Activated CD4-positive, CD25-positive, alpha-beta regulatory T cell treated with anti-CD3 and anti-CD28 coated beads, Interleukin-2, amount 50 U/mL, for 24 hours (primary cell): ENCODE measurements at places on chromosomes 7 and 10.

GRCh38 chr10:14253079-14253478 is 77.6 kb downstream of the FRMD4A start:
- ATAC-seq: no peak

GRCh38 chr7:30805931-30806330 is 34.7 kb downstream of the MINDY4 start:
- ATAC-seq: no peak

DNA sequence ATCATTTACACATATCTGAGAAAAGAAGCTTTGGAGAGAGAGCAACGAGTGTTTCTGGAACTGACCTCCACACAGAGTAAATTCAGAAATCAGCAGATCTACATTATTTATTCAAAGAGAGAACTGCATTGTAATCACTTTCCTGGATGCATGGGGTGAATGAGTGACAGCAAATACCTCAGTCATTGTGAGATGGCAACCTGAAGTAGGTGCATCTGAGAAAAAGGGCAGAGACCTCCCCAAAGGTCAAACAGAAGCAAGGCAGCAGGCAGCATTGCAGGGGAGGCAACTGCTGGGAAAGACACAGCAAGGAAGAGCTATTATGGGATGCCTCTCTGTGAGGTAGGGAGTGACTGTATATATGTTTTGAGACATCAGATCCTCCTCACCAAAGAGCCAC is 26.5 kb upstream of the SMIM30 start:
- ATAC-seq: no peak

GRCh38 chr7:30988351-30989005 is 24.7 kb downstream of the GHRHR start:
- no peak for ATAC-seq

- ATAC-seq: no peak
These were observed 259.7 kb downstream of the PAXIP1 start for GRCh38 chr7:154743206-154743605.

GRCh38 chr10:113087165-113088029 is 137.3 kb downstream of the TCF7L2 start:
- no peak for ATAC-seq

- ATAC-seq: no peak
These were observed 152.8 kb downstream of the SGMS1 start for GRCh38 chr10:50470798-50471582.

DNA sequence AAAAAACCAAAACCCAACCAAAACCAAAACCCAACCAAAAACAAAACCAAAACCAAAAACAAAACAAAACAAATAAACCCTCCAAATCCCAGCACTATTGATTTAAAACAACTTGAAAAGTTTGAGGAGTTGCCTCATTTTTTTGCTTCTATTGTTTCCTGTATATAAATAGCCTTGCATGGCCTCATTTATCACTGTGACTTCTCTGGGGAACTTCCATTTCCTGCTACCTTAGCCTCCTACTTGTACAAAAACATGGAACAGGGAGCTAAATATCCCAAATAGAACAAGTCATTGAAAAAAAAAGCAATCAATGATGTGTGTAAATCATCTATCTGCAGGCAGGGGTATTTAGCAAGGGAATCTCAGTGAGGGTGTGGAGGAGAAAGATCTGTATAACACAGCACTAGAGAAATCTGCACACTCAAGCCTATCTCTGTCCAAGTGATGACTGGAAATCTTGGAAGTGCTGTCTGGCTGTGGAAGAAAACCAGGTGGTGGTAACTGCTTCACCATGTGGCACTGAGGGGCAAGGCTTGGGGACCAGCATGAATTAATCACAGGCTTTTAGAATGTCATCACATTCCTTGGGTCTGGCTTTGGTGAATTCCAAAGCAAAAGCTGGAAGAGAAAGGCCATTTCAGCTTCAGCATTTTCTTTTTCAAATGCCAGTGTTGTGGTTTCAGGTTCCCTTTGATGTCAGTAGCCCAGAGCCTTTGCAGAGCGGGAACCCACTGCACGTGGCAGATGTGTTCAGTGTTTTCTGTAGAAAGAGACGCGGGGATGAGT is 349.5 kb upstream of the ZNF32 start:
- ATAC-seq: no peak

GRCh38 chr7:154794147-154794780 is 208.7 kb downstream of the PAXIP1 start:
- ATAC-seq: no peak
